ENCODE measurements at places on chromosomes 7 and 10.

GRCh38 chr10:36187380-36188079 lies 545.4 kb upstream of the FZD8 start:
- H3K36me3 ChIP-seq: no peaks in the 10 kb centered on the region
- H3K4me1 ChIP-seq: peaks cover under 1% of the 10 kb centered on the region
- DNase-seq: no peak
- H3K27ac ChIP-seq: no peak overlapping the region

DNA sequence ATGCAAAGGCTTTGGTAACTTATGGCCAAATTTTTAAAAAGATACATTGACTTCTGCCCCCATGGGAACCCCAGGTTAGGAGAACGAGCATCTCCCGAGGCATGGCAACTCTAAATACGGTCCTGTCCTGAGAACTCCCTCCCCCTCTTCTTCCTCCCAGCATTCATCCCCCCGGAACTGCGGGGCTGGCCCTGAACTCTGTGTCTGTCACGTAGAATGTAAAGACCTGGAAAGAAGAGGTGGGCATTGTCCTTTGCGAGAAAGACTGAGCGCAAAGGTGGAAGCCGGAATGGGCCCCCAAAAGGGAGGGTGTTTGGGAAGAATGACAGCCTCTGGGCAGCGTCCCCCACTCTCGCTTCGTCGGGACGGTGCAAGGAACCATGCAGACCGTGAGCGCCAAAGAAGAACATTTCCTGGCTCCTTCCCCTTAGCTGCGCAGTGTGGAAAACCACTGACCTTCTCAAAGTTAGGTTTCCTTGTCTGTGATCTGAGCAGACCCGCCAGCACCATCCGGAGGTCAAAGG lies 21.0 kb downstream of the SHH start:
- no peaks in the 10 kb centered on the region for H3K36me3 ChIP-seq
- peaks cover 4% of the 10 kb centered on the region for H3K27me3 ChIP-seq
- no peak overlapping the region for H3K4me3 ChIP-seq
- H3K4me1 ChIP-seq: peaks cover 12% of the 10 kb centered on the region
- no peak for DNase-seq
- no peak overlapping the region for H3K27ac ChIP-seq

- peaks cover 65% of the 10 kb centered on the region for H3K4me1 ChIP-seq
- no peak for DNase-seq
- no peak overlapping the region for H3K27ac ChIP-seq
- H3K36me3 ChIP-seq: no peaks in the 10 kb centered on the region
- H3K27me3 ChIP-seq: peaks cover 43% of the 10 kb centered on the region
- peak overlapping the region; percentile 69 for H3K4me3 ChIP-seq
Measured at GRCh38 chr7:129780974-129781927, 169.7 kb downstream of the NRF1 start.

GRCh38 chr10:34641147-34641912 lies 173.8 kb downstream of the PARD3 start:
- H3K27ac ChIP-seq: no peak overlapping the region
- no peaks in the 10 kb centered on the region for H3K36me3 ChIP-seq
- DNase-seq: peak; percentile 59
- no peaks in the 10 kb centered on the region for H3K27me3 ChIP-seq
- H3K4me3 ChIP-seq: no peak overlapping the region
- H3K4me1 ChIP-seq: peaks cover 15% of the 10 kb centered on the region

GRCh38 chr10:59587083-59587755 lies 122.4 kb downstream of the SLC16A9 start:
- DNase-seq: no peak
- no peak overlapping the region for H3K27ac ChIP-seq
- H3K4me1 ChIP-seq: no peaks in the 10 kb centered on the region
- no peaks in the 10 kb centered on the region for H3K36me3 ChIP-seq
- no peaks in the 10 kb centered on the region for H3K27me3 ChIP-seq
